Activated naive CD4-positive, alpha-beta T cell treated with Interleukin-2 at 50 U/mL for 16 hours (primary cell): ENCODE measurements at places on chromosomes 3 and 15.

DNA sequence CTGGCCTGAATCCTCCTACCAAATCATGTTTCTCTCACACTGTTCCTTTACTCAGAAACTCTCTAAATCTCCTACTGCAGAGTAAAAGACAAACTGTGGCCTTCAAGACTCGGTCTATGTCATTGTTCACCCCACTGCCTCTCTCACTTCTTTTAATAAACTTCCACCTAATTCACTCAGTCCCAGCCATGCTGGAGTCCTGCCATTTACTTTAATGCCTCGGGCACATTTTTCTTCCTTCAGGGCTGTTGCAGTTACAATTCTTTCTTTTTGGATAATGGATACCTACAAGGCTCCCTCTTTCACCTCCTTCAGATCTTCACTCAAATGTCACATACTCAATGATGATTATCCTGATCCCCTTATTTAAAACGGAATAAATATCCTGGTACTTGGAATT is 955.6 kb downstream of the ROBO1 start:
- DNase-seq, result no peak

DNA sequence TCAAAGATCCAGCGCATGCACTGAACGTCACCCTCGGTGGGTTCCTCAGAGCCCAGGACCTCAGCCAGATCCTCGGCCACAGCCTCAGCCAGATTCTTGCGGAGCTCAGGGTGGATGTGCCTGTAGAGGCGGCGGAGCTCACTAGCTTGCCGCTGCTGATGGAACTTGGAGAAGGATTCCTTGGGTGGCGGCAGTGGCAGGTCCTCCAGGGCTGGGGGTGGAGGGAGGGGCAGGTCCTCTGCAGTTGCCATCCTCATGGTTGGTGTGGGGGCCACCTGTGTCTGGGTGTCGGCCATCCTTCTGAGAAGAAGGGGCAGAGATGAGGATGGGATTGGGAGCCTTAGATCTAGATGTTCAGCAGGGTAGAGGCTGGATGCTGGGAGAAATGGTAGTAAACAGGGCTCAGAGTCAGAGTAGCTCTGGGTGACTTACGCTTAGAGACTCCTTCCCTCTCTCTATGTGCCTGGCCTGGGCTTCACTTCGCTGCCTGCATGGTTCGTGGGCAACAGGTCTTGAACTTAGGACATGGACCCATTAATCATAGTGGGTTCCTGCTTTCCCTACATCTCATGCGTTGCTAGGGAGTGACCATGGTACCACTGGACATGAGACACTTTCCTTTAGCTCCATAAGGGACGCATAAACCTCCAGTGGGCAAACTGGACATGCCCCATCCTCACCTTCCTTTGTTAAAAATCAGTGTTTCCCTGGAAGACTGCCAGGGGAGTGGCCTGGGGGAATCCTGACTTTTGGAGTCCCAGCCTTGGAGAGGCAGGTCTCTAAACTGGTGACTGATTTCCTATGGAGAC is 3.0 kb downstream of the XIRP1 start:
- no peak for DNase-seq

DNA sequence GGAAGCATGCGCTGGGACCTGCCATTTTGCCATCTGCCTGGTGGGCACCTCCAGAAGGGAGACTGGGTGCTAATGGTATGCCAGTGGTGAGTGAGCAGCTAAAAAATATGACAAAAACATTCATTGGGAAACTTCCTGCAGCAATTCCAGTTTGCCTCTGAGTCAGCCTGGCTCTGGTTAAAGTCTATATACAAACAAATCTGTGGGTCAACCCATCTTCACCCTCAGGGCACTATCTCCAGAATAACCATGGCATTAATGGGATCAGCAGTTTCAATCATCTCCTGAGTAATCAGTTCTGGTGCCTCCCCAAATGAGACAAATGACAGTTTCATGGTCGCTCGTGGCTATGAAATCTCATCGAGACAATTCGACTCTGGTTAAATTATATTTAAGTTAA is 21.5 kb downstream of the FRMD4B start:
- DNase-seq, result no peak

DNA sequence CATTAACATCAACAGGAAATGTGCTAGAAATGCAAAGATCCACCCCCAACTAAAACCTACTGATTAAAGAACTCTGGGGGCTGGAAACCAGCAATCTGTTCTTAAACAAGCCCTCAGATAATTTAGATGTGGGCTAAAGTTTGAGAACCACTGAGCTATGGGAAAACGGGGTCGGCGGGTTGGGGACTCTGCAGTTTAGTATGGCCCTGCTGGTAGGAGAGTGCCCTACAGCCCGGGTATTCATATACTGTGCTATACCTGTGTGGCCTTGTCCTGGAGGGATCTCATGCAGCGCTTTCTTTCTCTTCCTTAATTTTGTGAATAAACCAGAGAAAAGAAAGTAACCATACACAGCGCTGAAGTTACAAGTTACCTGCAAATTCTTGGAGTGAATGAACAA is 189.7 kb upstream of the GBE1 start:
- DNase-seq, result no peak

DNA sequence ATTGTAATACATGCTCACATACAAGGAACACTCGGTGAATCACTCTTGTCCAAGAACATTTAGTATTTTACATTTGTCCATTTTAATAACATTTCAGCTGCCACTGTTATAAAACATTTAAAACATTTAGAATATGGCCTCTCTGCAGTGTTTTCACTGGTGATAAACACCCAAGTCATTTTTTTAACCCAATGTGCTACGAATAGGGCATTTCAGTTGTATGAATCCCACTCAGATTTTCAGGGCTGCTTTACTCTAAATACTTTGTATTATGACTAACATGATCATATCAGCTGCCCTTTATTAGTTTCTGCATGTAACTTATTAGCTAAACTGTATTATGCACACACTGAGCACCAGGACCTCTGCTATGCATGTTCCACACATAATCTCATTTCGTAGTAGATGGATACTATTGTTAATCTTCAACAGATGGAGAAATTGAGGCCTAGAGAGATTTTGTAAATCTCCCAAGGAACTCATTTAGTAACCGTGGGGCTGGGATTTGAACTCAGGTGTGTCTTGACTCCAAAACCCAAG is 148.6 kb upstream of the CDIN1 start:
- DNase-seq, result no peak

- DNase-seq, result no peak
Observed at GRCh38 chr15:29208352-29208751, 61.3 kb downstream of the NSMCE3 start.

DNA sequence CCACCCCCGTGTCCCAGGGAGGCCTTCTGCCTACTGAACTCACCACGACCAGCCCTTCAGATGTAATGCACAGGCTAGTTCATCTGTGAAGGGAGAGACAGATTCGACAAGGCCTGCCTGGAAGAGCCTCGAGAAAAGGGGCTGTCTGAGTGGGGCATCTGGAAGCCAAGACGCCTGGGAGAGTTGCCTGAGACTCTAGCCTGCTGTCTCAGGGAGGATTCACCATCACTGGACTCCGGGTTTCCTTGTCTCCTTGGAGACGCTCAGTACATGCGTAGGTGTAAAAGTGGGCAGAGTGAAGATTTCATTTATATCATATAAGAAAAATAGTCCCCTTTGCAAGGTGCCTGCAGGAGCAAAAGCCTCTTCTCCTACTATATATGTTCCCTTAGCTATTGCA is 468.9 kb downstream of the FOXP1 start:
- no peak for DNase-seq

- no peak for DNase-seq
Observed at GRCh38 chr3:197189623-197190022, 108.8 kb downstream of the DLG1 start.

GRCh38 chr3:98233468-98233867 is 30.6 kb upstream of the OR5H6 start:
- no peak for DNase-seq

- no peak for DNase-seq
Observed at GRCh38 chr3:179825527-179826246, 172.8 kb downstream of the USP13 start.

DNA sequence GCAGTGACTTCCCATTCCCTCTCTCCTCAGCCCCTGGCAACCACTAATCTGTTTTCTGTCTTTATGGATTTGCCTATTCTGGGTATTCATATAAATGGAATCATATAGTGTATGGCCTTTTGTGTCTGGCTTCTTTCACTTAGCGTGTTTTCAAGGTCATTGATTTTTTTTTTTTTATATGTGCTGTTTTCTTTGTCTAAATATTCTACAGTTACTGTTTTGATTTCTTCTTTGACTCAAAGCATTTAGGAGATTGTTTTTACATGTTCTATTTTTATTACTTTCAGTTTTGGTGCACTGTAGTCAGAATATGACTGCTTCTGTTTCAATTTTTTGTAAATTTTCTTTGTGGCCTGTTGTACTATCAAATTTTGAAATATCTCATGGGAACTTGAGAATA is 71.9 kb upstream of the RNU6-1 start:
- no peak for DNase-seq

DNA sequence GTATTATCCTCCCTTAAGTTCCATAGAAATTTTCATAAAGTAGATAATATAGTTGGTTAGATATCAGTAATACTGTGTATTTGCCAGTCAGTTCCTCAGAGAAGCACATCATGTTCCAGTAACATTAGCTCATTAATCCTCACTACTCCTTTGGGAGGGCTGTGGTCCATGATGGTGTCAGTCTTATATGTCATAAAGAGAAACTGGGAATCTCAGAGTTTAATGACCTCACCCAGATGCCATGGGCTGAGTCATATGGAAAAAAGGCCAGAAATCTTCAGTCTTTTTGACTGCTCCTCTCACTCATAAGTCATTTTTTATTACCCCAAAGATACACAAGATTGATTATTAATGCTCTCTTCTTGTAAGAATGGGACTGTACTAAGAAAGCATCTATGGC is 188.6 kb downstream of the CHL1 start:
- DNase-seq, result no peak

DNA sequence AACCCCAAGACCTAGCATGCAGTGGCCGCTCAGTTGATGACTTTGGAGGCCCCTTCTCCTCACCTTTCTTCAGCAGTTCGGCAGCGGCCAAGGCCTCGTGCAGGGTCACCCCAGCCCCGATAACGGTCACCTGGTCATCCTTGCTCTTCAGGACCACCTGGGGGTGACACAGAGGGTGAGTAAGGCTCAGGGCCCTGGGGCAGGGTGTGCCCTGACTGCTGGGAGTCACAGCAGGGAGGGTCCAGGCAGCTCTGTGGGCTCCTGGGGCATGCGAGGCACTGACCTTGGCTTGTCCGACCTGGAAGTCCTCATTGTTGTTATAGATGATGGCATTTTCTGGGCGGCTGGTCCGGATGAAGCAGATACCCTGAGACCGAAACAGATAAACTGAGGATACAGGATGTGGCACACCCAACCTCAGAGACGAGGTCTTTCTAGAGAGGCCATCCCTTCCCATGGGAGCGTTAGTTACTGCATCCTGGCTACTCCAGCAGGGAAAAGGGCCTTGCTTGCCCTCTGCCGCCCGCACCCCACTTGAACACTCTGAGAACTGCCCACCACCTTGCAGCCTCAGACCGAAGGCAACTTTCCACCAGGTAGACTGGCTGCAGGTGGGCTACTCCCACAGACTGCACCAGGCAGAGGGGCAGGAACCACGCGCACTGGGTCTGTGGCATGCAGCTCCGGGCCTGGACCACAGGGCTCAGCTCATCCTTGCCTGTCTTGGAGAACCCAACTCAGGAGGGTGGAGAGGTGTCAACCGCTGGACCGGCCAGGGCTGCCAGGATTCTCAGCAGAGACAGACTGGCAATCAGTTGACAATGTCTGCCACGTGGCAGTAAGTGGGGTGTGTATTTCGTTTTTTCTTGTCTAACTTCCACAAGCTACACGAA is 27.6 kb downstream of the TKT start:
- DNase-seq, result no peak

GRCh38 chr3:67017211-67017610 is 19.1 kb downstream of the KBTBD8 start:
- no peak for DNase-seq

GRCh38 chr3:182436547-182436946 is 356.8 kb upstream of the ATP11B start:
- DNase-seq, result no peak

GRCh38 chr15:70098461-70099166 is 897 bp upstream of the TLE3 start:
- DNase-seq, result peak; percentile 38

GRCh38 chr15:101635944-101636727 is 16.0 kb downstream of the TM2D3 start:
- DNase-seq, result no peak

DNA sequence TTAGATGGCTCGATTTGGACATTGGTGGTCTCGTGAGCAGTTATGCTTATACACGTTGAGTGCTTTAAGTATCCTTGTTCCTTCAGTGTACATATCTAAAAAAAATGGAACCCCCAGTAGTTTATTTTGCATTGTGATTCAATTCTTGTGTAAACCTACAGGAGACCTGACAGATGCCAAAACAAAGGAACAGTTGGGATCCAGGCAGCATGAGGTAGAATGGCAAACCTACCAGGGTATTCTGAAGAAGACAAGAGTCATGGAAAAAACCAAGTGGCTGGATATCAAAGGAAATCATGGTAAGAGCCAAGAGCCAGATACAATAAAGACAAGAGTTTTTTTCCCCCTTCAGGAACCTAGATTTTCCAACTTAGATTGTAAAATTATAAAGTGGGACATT is 2.0 kb downstream of the TMEM62 start:
- DNase-seq, result no peak

- no peak for DNase-seq
Observed at GRCh38 chr3:114452937-114453336, 159.1 kb downstream of the TIGIT start.

- DNase-seq, result peak; percentile 91
Observed at GRCh38 chr3:186783058-186783730, at the start of gene EIF4A2. Gene EIF4A2, plus strand, starts transcription at chr3:186783577. Its CDS starts 34 bp downstream, at chr3:186783611.

DNA sequence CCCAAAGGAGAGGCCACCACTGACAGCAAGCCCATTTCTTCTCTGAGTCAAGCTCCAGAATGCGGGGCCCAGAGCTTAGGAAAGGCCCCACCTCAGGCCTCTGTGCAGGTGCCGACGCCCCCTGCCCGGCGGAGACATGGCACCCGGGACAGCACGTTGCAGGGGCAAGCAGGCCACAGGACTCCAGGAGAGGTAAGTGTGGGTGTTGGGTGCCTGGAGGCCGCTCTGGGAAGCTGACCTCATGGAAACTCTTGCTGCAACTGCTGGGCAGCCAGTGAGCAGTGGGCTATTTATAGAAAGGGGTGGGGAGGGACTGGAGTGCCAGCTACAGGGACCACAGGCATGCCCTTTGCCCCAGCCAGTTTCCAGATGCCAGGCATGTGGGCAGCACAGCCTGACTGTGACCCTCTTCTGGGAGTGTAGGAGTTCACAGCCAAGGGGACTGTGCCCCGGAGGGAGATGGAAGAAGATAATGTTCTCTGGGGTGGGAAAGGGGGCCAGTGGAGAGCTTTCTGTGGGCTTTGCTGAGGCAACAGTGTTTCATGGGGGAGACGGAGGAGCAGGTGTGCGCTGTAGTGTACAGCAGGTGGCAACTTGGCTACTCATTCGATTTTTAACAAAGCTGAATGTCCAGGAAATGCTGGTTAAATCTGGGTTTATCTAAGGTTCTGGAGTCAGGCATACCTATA is 23.7 kb downstream of the ALPK3 start:
- no peak for DNase-seq

- DNase-seq, result no peak
Observed at GRCh38 chr15:66025015-66025452, 155.7 kb downstream of the RAB11A start.

GRCh38 chr15:74134387-74135027 is 4.1 kb downstream of the ISLR2 start:
- no peak for DNase-seq
